ENCODE measurements at places on chromosomes 6 and 20.

GRCh38 chr6:82217018-82217586, 30.4 kb downstream of the IBTK start:
- DNase-seq, result no peak

- DNase-seq, result no peak
These were observed 80.4 kb upstream of the RIPOR2 start for GRCh38 chr6:25016014-25016720.

GRCh38 chr6:119542037-119542436, 192.5 kb upstream of the MAN1A1 start:
- peak; percentile 67 for DNase-seq

DNA sequence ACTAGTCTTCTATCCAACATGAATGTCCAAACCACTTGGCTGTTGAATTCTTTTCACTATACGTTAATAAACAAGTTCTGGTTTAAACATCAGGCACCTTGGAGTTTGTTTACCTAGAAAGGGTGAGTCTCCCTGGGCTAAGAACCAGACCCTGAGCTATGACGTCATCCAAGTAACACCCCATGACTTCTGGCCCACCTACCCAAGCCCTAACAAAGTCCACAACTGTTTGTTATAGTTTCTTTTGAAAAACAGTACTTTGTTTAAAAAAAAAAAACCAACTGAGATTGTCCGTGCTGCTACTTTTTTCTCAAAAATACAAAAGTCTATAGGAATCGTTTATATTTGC, 146.9 kb upstream of the BEND6 start:
- no peak for DNase-seq

DNA sequence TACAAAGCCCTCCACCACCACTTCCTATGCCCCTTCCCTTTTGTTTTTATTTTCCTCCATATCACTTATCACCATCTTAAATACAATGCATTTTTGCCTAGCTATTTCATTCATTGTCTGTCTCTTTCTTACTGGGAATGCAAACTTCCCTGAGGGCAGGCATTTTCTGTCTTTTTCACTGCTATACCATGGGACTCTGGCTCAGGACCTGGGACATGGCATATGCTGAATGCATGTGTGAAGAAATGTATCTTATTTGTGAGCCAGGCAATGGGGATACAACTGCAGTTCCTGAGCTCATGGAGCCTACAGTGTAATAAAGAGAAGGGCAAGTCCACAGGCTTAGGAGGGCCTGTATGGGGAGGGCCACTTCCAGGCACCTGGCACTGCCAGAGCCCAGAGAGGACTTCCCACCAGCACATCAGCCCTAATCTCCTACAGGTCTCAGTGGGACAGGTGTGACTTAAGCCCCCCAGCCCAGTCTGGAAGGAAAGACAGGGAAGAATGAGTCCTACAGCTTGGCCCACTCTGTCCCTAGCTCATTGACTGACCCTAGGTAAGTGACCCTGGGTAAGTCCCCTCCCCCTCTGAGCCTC, 43.2 kb downstream of the TFEB start:
- DNase-seq, result no peak

Data from hematopoietic multipotent progenitor cell treated with erythropoietin and hydrocortisone succinate and interleukin-3 and kit ligand, for 8 days (in vitro differentiated cells).